ENCODE measurements at places on chromosomes 7 and 10.
A peak's percentile ranks its signal among the peaks of the same experiment; 100 is the strongest.

DNA sequence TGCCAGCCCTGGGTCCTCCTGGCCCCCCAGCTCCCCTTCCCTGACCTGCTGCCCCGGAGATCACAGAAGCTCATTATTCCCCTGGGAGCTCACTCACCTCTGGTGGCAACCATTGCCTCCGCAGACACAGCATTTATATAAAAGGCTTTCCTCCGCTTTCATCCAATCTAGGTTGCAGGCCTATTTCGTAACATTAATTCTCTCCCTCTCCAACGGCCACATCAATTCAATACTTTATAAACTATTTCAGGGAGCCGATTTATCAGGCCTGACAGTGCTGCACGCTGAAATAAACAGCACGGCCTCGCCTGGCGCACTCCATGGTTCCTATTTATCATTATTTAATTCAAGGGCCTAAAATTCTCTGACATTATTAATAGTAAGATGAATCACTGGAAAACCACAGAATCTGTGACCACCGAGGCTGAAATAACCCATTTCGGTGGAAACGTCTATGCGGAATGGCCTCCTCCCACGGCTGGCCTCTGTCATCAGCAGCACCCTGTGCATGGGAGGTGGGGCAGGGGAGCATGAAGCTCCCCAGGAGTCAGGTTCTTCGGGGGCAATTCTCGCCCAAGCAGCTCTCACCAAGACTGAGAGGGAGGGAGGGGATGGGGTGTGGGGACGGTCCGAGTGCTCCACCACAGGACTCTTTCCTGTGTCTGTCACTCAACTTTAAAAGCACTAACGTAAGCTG is 249.3 kb upstream of the PFKP start:
- DNase-seq, result no peak

DNA sequence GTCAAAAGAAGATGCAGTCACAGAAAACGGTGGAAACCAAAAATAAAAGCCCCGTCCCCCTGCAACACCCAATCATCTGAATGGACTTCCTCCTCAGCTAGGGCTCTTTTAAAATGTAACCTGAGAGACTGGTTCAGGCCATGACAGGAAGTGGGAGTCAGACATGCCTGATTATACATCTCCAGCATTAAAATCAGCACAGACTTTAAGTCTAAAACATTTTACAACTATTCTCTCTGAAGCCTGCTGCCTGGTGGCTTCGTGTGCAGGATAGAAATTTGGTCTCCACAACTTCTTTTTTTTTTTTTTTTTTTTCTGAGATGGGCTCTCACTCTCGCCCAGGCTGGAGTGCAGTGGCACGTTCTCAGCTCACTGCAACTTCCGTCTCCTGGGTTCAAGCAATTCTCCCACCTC is 30.3 kb downstream of the HACD1 start:
- DNase-seq, result no peak

- no peak for DNase-seq
Observed at GRCh38 chr10:49532461-49532860, 6.5 kb downstream of the ERCC6 start.

DNA sequence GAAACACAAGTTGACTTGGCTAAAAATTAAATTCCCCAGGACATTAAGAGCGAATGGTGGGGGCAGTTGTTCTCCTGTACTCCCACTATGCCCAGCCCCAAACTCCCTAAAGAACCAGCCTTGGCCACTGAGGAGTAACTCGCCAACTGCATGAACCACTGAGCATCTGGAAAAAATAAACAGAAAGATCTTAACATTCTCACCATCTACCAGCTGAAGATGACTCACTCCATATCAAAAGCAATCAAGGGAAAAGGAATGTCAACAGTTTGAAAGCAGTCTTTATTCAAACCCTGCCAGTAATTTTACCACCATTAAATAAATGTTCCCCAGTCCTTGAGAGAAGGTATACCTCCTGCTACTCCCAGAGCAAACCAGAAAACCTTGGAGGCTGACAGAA is 45.4 kb downstream of the CTTNBP2 start:
- DNase-seq, result no peak

DNA sequence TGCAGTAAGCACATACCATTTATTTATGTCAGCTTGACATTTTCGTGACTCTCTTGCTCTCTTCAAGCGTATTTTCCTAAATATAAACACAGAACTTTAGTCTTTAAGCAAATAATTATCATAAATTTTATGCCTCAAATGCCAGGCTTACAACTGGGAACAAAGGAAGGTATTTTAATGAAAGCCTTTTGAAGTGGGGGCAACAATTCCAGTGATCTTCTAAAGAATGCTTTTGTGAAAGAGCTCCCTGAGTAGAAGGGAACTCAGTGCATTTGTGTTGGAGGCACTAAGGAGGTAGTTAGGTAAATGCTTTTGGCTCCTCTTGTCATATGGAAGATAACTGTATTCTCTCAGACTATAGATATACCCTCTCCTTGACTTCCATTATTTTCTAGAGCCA is 104.9 kb downstream of the VPS50 start:
- no peak for DNase-seq

DNA sequence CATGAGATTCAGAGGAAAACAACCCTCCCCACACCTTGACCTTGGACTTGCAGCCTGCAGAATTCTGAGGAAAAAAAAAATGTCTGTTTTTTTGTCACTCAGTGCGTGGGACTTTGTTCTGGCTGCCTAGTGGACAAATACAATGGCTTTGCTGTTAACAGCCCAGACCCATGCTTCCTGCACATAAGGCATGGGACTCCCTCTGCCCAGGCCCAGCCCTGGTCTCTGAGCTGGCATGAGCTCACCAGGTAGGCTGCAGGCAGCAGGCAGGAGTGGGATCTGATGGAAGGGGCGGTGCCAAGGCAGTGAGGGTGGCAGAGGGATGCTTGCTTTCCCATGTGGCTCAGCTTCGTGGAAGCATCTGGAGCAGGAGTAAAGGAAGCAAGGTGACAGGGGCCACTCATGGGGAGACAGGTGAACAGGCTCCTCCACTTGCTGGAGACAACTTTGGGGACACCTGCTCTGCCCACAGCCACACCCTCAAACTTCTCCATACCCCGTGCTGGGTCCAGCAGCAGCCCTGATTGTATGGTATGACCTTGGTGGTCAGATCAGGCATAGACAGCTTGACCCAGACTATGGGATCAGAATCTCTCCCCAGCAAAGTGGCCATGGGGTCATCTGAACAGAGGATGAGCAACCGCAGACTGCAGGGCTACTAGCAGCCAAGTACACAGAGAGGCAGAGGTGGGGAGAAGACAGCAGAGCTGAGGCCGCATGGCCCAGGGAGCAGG is 27.0 kb downstream of the ANXA8 start:
- no peak for DNase-seq

- DNase-seq, result no peak
Observed at GRCh38 chr7:1665549-1666316, 4.3 kb upstream of the ELFN1 start.

DNA sequence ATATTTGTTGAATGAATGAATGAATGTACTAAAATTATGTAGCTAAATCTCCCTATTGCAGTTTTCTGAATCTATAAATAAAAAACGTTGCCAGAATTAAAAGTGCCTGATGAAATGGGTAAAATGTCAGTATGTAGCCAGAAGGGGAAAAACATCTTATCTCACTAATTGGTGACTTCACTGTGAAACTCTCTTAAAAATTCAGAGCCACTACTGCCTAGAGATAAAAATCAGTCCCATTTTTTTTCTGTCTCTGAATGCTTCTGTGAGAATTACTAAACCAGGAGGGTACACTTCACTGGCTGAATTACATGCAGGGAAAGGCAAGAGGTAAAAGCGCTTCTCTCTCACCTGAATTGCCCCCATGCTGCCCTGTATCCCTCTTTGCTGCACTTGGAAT is 69.6 kb upstream of the HPS1 start:
- DNase-seq, result no peak

DNA sequence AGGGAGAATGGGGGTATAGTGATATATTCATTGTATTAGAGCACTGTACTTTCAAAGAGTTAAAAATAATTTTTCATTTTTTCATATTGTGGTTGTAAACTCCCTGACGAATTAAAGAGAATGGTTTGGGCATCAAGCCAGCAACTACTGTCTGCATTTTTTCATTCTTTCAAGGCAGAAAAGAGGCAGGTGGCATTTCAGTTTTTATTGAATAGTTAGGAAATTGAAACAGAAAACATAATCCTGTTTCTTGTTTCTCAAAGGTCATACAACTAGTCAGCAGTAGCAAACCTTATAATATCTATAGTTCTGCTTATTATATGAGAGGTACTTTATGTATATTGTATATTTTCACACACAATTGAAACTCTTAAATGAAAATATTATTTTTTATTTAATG is 303.9 kb upstream of the KCND2 start:
- DNase-seq, result no peak

DNA sequence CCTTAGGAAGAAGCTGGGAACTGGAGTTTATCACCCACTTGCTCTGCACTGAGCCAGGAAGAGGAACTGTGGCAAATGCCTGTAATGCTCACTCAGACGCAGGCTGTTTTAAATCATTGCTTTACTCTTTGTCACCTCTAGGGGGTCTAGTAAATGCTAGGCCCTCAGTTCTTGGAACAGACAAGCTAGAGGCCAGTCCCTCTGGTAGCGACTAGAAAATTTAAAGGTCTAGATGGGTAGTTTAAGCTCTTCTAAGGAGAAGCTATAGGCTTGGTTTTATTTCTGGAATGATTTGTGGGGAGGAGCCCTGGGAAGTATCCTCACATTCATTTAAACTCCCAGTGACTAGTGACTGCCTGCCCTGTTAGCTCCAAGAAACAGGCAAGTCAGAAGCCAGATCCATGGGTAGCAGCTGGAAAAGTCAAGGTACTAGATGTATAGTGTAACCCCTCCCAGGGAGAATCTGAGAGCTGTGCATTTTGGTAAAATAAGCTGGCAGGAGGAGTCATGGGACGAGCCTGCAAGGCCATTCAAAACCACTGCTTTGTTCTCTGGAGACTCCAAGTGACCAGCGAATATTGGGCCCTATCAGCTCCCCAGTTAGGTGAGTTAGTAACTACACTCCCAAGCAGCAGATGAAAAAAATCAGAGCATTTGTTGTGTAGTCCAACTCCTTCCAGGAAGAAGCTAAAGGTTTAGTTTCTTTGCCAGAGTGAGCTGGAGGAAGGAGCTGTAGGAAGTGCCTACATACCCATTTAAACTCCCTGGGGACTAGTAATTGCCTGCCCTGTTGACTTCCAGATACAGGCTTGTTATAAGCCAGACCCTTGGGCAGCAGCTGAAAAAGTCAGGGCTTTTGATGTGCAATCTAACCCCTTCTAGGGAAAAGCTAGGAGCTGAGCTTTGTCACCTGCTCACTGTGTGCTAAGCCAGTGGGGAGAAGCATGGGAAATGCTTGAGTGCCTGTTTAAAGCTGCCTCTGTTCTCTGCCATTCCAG is 68.9 kb downstream of the DYNC1I1 start:
- no peak for DNase-seq

- no peak for DNase-seq
Observed at GRCh38 chr7:17633067-17633466, 307.2 kb downstream of the SNX13 start.

DNA sequence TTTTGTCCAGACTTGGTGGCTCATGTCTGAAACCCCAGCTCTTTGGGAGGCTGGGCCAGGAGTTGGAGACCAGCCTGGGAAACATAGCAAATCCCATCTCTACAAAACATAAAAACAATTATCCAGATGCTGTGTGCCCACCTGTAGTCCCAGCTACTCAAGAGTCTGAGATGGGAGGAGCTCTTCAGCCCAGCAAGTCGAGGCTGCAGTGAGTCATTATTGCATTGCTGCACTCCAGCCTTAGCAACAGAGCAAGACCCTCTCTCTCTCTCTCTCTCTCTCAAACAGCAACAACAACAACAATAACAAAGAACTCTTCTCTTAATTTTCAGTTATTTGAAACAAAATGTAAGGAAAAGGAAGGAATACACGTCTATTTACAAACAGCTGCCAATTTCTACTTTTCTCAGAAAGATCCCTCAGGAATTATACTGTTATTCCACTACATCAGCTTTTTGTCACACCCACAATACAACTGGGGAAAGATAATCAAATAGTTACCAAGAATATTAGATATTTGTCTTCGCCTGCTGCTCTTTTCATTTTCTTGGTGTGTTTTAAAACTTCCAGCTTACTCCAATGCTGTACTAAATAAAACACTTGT is 5.1 kb upstream of the TSPAN12 start:
- DNase-seq, result no peak

DNA sequence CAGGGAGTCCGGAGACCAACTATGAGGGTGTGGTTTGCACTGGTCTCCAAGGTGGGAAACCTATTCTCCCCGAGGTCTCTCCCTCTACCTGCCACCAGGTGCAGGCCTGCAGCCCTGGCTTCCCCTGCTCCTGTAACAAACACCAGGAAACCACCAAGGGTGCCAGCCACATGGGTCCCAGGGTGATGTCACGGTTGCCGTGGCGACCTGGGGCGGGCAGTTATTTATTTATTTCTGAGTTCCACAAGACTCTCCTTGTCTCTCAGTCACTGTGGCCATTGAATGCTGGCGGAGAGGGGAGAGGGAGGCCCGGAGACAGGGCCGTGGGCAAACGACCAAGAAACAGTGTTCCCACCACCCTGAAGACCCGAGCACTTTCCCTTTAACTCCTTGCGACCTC is 27.0 kb downstream of the MMD2 start:
- DNase-seq, result peak; percentile 74

GRCh38 chr10:64067009-64067606 is 545.9 kb downstream of the REEP3 start:
- no peak for DNase-seq

GRCh38 chr10:72954596-72955554 is at the start of gene PLA2G12B:
Gene PLA2G12B, minus strand, starts transcription at chr10:72954806. Its CDS starts 121 bp downstream, at chr10:72954685.
- DNase-seq, result no peak

DNA sequence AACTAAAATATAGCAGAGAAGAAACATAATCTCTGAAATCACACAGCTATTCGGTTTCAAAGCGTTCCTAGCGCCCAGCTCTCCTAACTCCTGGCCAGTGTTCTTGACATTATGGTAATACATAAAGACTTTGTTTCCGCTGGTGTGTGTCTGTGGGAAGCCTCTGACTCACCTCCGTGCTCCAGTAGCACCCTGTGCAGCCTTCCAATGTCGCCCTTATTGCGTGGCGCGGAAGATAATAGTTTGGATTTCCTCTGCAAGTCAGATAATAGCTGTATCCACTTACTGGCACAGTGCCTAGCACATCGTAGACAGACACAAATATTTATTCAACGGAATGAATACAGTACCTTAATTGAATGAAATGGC is 570 bp downstream of the BMS1 start:
- no peak for DNase-seq

DNA sequence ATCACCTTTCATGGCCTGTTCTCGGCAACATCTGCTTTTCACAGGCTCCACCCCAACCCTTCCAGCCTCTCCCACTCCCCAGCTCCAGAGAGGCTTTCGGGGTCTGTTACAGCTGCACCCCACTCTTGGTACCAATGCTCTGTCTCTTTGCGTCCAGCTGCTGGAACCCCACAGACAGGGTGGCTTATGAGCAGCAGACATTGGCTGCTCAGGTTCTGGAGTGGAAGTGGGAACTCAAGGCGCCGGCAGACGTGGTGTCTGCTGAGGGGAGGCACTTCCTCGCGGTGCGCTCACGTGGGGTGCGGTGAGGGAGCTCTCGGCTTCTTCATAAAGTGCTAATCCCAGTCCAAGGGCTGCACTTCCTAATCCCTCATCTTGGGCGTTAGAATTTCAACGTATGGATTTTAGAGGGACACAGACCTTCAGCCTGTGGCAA is 185.7 kb downstream of the ELFN1 start:
- no peak for DNase-seq

Data from C1 segment of cervical spinal cord (tissue), 14 donors.